Stimulated activated CD8-positive, alpha-beta memory T cell treated with anti-CD3 and anti-CD28 coated beads, Interleukin-15, amount 100 ng/mL, for 24 hours (primary cell): ENCODE measurements at places on chromosomes 1 and 21.

DNA sequence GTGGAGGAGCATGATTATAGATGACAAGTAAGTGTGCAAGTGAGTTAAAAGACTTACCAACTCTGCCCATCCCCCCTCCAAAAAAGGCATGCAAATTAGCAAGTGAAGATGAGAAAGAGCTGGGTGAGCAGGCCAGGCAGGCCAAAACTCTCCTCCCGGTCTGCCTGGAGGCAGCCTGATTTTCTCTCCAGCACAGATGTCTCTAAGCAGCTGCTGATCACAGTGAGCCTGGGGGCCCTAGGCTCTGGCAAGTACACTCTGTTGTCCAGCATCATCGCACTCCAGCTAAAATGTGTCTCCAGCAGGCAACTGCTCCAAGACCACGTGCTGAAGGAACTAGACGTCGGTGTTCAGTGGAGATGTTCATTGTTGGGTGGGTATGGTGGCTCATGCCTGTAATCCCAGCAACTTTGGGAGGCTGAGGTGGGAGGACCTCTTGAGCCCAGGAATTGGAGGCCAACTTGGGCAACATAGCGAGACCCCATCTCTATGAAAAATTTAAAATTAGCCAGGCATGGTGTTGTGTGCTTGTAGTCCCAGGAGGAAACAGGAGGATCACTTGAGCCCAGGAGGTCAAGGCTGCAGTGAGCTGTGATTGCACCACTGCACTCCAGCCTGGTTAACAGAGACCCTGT is 56.7 kb upstream of the PUM1 start:
- DNase-seq: no peak

DNA sequence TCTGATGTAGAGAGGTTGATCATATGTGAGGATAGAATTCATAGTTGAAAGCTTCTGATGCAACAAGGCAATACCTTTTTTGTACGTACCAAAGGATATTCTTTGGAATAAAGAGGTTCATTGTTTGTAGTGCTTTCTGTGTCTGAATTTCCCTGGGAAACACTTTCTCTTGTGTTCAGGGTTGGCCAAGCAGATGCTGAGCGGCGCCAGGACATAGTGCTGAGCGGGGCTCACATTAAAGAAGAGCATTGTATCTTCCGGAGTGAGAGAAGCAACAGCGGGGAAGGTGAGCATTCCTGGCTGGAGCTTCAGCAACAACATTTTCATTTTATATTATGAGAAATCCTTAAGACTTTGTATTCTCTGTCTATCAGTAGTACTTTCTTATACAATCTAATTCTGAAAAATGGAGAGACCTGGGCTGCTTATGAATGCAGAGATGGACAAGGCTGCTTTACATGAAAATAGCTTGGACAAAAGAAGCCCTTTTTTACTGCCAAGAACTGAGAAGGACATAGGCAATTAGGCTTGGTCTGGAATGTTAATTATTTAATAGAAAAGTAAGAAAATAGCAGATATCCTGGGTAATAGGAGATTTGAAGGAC is 85.2 kb downstream of the KIF1B start:
- no peak for DNase-seq

DNA sequence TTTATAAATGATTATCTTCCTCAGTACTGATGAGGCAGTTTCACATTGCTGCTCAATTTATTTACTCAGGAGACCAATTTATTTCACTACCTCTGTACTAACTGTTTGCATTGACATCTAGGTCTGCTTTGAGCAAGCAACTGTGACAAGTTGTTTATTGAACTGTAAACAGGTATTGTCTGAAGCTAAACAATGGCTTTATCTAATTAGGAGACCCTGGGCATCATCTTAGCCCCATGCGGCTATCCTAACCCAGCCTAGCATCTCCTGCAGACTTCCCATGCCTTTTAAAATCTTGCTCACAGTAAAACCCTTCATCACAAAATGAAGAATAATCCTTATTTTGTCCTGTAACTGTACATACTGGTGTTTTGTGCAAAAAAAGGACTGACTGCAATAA is 348.2 kb downstream of the RWDD3 start:
- no peak for DNase-seq

DNA sequence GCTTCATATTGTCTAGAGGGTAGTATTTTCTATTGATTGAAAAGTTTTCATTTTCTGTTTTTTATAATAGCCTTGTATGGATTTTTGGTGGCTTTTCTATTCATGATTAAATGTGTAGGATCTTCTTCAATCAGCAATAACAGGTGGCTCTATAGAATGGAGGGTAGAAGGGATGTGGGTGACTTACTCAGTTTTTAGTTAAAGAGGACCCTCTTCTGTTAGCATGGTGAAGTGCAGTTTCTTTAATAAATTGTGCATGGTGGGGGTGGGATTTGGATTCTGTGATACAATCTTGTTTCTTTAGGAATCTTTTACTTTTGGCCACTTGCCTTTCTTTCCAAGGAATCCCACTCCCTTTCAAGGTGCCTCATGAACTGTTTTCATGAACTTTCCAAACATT is 64.7 kb downstream of the SLC35A3 start:
- no peak for DNase-seq

GRCh38 chr1:225500624-225501192 is 72.9 kb upstream of the LBR start:
- DNase-seq: no peak

DNA sequence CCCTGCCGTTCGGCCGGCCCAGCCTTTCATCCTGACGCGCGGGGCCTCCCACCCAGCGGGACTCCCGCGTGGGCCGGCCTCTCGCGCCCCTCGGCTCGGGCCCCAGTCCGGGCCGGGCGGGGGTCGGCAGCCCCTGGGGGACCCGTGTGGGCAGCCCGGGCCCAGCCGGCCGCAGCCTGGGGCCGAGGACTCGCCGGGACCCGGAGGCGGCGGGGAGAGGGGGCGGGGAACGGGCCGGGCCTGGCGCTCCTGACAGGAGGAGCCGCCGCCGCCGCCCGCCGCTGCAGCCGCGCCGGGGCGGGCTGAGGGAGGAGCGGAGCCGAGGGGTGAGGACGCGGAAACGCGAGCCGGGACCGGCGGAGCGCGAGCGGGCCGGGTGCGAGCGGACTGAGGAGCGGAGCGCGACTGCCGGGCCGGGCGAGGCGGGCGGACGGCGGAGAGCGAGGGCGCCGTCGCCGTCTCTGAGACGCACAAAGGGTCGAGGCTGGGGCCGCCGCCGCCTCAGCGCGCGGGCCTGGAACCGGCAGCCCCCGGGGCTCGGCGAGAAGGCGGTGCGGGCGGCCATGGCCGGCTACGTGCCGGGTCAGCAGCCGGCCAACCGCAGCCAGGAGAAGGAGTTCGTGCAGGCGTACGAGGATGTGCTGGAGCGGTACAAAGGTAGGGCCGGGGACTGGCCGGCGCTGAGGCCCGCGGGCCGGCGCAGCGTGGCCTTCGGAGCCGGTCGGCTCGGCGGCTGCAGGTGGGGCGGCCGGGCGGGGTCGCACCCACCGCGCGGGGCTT is 79.1 kb downstream of the NDUFS5 start:
- peak; percentile 26 for DNase-seq

DNA sequence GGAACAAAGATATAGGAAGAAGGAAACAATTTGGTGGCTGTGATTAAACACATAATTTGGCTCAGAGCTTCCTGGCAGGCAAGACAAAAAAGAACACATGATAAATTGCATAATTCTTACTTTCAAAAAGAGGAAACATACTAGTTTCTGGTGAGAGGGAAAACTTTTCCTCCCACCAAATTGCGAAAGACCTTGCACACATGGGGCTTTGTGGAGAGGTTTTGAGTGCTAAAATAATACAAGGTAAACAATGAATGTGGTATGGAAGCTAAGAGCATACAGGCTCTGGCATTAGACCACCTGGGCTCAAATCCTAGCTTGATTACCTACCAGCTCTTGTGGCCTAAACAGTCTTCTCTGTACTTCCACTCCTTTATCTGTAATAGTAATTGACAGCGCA is 140.2 kb upstream of the HOOK1 start:
- DNase-seq: no peak

- DNase-seq: no peak
Measured at GRCh38 chr1:193190096-193190744, 3.8 kb upstream of the B3GALT2 start.

GRCh38 chr1:169122976-169123375 is 16.5 kb downstream of the ATP1B1 start:
- DNase-seq: no peak

DNA sequence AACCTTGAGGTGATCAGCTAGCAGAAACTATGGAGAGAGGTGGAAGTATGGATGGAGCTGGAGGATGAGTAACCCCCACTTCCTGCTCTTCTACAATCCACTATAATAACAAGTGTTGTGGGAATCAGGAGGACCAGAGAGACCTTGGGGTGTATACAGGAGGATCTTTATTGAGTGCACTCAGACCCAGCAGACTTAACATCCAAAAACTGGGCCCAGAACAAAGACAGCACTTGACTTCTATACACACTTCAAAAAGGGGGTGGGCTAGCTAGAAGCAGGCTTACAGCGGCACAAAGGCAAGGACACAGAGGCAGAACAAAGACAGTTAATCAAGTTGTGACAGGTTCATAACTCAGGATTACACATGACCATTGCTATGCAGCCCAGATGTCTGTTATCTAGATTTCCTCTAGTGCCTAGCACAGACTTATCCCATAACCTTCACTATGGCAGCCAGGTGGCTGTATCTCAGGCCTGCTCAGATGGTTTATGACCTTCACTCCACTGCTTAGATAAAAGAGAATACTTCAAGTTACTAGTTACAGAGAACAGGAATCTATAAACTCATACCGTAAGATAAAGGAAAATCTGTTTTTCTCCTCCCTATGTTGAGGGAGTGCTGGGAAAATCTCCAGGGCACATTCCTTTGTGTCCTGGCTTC is 36.1 kb upstream of the PADI2 start:
- DNase-seq: no peak

DNA sequence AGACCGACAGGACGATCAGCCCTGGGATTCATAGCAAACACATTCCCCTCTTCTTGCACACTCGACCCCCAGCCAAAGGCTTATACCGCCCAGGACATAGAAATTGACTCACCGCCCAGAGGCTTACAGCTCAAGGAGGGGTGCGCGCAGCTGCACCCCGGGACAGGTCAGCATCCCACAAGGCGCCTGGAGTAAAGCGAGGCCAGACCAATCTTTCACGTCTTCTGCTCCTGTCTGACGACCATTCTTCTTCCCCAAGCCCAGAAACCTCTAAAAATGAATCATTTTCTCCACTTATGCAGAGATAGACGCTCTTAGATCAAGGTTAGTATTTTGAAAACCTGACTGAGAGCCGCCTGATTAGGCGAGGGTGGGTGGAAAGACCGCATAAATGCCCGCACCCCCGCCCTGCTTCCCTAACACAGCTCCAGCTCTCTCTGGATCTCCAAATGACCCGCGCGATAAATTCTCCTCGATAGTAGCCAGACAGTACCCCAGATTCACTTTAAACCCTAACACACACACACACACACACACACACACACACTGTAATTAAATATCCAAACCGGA is 1.9 kb upstream of the LHX8 start:
- DNase-seq: no peak

DNA sequence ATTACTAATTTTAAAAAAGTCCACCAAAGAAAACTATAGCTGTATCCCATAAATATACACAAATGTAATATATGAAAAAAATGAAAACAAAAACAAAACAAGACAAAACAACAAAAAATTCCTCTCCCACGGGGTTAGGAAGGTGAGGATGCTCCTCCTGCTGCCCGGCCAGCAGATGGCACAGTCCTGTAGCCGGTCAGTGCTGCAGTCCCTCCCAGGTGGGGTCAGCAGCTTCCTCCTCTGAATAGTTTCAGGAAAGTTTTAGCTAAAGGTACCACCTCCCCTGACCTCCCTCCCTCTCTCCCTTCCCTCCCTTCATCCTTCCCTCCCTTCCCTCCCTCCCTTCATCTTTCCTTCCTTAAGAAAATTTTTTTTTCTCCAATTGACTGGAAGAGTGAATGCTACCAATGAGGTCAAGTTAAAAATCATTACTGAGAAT is 67.8 kb upstream of the BCL10 start:
- no peak for DNase-seq

- no peak for DNase-seq
Measured at GRCh38 chr21:43318841-43319781, 107.8 kb downstream of the SIK1 start.

DNA sequence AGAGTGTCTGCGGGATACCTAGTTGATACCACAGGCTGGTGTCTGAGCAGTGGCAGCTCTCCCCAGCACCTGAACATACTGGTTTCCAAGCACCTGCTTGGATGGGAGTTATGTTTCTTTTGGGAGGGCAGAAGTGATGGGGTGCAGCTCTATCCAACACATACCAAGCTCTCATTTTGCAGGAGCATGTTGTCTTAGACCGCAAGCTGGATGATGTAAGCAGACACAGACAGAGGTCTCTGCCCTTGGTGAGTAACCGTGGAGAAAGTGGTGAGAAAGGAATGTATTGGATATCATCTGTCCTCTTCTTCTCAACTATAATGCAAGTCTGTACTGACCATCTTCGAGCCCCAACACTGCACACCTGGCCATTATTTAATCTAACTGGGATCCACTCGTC is 37.4 kb downstream of the ZNF496 start:
- no peak for DNase-seq
